ENCODE measurements at places on chromosomes 16 and 17. TPM values are rescaled to one million over a fixed set of nuclear protein-coding genes. Genes with fewer than 3 reads are reported as not detected.

DNA sequence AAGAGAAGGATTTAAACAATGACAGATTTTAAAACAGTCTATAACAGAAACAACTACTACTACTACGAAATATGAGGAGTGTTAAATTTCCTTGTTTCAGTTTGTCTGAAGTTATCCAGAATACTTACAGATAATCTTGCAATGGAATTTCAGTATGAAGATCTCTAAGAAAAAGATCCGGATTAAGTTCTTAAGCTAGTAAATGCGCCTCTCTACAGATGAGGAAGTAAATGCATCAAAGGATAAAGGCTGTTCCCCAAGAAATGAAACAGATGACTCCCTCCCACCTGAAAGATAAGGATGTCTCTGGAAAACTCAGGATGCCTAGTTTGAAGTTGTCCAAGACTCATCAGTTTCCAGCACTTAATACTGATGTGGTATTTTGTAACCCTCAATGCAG, 105.1 kb downstream of the PARN start:
- no peak overlapping the region for H3K4me3 ChIP-seq
- no peaks in the 10 kb centered on the region for H3K27me3 ChIP-seq
- peaks cover 15% of the 10 kb centered on the region for H3K4me1 ChIP-seq
- H3K27ac ChIP-seq, result no peak overlapping the region
- no peak for DNase-seq

The TAC4 gene
- not detected for total RNA-seq

The DNAJA2 gene
- 65.2 TPM for total RNA-seq

The EME1 gene
- total RNA-seq, result 42.9 TPM
